ENCODE measurements at places on chromosomes 16 and 17.

GRCh38 chr16:5438591-5438990 lies 341.0 kb upstream of the EEF2KMT start:
- no peak for DNase-seq

DNA sequence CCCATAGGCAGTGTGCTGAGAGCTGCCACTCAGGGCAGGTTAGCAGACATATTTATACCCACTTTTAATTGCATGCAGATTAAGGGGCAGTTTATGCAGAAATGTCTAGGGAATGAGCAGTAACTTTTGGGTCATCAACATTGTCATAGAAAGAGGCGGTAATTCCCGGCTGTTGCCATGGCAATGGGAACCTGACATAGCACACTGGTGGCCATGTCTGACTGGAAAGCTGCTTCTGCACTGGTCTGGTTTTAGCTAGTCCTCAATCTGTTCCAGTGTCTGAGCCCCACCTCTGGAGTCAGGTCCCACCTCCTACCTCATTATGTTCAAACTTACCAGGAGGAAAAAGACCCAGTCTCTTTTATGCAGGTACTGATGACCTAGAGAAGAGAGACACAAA lies 31.5 kb upstream of the TNRC6C start:
- DNase-seq = no peak

GRCh38 chr16:75377729-75378386 lies 55.4 kb downstream of the CFDP1 start:
- no peak for DNase-seq

GRCh38 chr16:1491327-1491726 lies 1.8 kb upstream of the TELO2 start:
- no peak for DNase-seq

GRCh38 chr17:14157822-14158221 lies 78.8 kb downstream of the CDRT15 start:
- no peak for DNase-seq

DNA sequence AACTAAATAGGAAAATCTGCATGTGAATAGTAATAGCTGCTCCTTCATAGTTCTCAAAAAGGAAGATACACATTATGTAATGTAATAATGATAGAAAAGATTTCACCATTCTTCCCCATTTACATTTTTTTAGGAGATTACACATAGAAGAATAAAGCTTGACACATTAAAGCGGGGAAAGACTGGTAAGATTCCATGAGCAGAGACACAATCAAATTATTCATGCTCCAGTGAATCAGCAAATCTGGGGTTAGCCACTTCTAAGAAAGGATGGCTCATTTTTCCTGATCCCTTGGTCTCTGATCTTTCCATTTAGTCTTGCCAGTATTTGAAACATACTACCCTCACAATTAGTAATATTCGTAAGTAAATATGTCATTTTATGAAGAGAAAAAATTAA lies 81.9 kb downstream of the CA4 start:
- DNase-seq = no peak

DNA sequence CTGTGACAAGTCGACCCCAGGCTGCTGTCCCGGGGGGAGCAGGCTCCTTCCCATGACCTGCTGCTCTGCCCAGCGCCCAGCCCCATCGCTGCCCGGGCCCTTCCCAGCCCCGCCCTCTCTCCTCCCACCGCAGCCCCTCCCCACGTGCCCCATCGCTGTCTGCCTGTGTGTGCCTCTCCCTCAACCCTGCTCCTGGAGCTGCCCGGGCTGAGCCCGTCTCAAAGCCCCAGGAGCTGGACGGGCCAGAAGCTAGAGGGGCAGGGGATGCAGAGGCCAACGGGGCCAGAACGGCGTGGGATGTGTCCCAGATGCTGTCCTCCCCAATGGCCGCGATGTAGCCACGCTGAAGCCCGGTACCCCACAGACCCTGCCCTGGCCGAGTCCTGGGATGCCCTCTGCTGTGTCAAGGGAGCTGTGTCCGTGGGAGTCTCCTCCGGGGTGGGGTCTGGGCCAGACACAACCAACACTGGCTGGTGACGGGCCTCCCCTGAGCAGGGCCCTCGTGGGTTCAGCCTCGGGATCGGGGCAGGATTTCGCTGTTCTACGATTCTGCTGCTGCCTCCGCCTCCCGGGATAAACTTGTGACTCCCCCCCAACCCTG lies 118.2 kb upstream of the ZNF750 start:
- no peak for DNase-seq

- no peak for DNase-seq
Measured at GRCh38 chr17:27489045-27489715, 32.9 kb downstream of the KSR1 start.

DNA sequence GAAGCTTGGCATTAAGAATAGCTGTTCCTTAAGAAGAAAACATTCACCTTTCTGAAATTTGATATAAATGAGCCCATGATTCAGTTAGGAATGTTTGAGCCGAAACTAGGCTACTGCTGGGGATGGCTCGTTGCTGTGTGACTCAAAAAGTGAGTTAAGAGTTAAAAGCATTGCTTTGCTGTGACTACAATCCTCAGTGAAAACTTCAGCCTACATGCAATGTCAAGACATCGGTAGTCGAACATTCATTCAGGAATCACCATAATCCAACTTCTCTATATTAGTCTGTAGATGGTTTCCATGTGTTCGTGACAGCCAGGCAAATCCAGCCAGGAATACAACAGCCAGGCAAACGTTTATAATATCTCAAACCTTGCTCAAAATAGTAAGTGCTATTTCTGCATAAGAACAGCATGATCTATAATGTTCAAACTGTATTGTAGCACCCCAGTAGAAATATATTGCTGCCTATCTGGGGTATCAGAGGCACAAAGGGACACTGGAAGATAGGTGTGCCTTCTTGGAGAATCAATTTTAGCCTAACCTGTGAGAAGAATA lies 1225.1 kb downstream of the CDH8 start:
- no peak for DNase-seq

DNA sequence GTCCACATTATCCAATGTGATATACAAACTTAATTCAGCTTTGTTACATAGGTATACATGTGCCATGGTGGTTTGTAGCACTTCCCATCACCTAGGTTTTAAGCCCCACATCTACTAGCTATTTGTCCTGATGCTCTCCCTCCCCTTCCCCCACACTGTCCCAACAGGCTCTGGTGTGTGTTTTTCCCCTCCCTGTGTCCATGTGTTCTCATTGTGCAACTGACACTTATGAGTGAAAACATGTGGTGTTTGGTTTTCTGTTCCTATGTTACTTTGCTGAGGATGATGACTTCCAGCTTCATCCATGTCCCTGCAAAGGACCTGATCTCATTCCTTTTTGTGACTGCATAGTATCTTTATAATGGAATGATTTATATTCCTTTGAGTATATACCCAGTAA lies 196.7 kb downstream of the CDH11 start:
- no peak for DNase-seq

DNA sequence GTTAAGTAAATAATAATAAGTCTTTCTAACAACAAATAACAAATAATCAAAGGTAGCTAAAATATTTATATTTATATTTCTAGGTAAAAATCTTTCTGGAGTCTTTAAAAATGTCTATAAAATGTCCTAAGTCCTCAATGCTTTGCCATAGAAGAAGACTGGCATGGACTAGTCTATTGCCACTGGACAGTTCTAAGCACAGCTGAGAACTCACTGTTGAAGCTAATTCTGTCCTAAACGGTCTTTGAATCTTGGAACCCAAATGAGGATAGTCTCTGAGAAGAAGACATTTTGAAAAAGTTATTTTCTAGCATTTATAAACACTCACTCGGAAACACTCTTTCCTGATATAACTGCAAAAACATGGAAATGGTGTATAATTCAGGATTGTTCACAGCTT lies 539 bp downstream of the MYH8 start:
- no peak for DNase-seq

- DNase-seq = no peak
Measured at GRCh38 chr16:82182266-82183003, 12.4 kb upstream of the MPHOSPH6 start.

DNA sequence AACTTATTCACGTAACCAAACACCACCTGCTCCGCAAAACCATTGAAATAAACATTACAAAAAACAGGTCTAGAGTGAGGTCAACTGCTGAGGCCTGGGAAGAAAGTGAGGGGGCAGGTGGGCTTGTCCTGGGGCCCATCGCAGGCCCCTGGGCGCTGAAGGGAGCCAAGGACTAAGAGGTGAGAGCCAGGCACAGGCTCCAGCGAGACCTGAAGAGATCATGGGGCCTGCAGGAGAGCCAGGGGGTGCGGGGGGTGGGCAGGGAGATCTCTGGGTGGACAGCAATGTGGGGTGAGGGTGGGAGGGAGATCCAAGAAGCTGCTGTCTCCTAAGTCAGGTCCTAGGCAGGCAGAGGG lies 7.9 kb downstream of the ARHGAP27 start:
- no peak for DNase-seq

DNA sequence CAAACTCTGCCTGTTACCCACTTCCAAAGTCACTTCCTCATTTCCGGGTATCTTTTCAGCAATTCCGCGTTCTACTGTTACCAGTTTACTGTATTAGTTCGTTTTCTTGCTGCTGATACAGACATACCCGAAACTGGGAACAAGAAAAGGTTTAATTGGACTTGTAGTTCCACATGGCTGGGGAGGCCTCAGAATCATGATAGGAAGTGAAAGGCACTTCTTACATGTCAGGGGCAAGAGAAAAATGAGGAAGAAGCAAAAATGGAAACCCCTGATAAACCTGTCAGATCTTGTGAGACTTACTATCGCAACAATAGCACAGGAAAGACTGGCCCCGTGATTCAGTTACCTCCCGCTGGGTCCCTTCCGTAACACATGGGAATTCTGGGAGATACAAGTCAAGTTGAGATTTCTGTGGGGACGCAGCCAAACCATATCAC lies 30.9 kb downstream of the PAFAH1B1 start:
- no peak for DNase-seq

DNA sequence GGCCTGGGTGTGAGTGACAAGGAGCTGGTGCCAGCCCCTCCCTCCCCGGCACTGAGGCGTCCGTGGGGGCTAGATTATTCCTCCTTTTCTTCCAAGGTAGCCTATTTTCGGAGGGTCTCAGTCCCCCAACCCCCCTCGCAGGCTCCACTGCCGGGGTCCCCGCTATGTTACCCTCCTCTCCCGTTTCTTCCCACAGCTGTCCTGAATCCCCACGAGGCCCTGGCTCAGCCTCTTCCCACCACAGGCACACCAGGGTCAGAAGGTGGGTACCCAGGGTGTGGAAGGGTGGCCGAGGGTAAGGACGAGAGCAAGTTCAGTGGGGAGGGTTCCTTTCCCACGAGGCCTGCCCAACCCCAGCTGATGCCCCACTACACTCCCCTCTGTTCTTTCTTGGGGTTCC lies 611 bp downstream of the RAMP2 start:
- DNase-seq = no peak

GRCh38 chr16:80500116-80500859 lies 40.5 kb upstream of the DYNLRB2 start:
- no peak for DNase-seq

DNA sequence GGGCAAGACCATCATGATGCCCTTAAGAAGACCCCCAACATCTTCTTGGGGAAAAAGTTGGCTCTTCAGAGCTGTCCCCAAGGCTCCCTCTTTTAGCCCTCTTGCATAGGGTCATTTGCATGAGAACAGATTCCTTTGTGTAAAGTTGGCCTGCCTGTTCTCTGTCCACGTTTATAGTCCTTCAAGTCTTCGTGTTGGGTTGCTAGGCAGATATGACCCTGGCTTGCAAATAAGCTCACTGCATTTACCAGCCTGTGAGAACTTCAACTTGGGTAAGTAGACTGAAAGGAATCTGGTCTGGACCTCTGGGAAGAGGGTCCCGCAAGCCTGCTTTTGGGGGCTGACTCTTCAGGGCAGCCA lies 2.9 kb downstream of the ARSG start:
- DNase-seq = no peak

Measured in right kidney (tissue), 9 donors.